Osteoblast (primary cell): ENCODE measurements at places on chromosomes 6 and 20. TPM values are rescaled to one million over a fixed set of nuclear protein-coding genes. Genes with fewer than 3 reads are reported as not detected.

Gene TFAP2D
- not detected in 2 replicates for total RNA-seq

- H3K27ac ChIP-seq = no peak overlapping the region
- no peak for DNase-seq
- peaks cover 3% of the 10 kb centered on the region for H3K4me1 ChIP-seq
- no peak overlapping the region for H3K4me3 ChIP-seq
These were observed 91.1 kb downstream of the MTFR2 start for GRCh38 chr6:136158971-136159370.

DNA sequence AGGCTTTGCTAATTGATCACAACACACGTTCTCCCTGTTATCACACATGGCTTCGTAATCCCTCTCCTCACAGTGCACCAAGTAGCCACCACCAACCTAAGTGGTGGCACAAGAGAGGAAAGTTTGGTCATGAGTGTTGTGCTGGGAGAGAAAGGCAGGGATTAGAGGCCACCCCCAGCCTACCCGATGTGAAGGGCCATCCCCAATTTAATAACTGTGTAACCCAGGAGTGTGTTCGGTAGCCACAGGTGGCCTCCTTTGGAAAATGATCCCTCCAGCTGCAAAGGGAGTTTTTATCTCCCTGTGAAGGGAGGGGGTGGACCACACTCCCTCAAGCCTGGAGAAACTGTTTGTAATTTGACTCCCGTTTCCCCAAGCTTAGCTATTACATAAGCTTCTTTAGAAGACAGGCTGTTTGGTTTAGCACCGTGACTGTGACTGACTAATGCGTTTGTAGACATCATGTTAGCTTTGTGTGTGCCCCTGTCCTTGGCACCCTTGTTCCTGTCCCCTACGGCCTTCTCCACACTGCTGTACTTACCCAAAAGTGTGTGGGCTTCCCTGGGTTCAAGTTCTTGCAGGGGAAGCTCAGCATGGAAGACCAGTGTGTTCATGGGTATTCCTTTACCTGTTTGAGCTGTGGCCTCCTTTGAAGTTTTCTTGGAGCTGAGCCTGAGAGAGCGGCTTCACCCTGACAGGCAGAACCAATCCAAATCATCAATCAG is 20.6 kb downstream of the PPP1R16B start:
- no peak overlapping the region for H3K4me3 ChIP-seq
- H3K4me1 ChIP-seq = peaks cover 3% of the 10 kb centered on the region
- no peaks in the 10 kb centered on the region for H3K36me3 ChIP-seq
- H3K27ac ChIP-seq = no peak overlapping the region
- H3K27me3 ChIP-seq = peaks cover 22% of the 10 kb centered on the region

DNA sequence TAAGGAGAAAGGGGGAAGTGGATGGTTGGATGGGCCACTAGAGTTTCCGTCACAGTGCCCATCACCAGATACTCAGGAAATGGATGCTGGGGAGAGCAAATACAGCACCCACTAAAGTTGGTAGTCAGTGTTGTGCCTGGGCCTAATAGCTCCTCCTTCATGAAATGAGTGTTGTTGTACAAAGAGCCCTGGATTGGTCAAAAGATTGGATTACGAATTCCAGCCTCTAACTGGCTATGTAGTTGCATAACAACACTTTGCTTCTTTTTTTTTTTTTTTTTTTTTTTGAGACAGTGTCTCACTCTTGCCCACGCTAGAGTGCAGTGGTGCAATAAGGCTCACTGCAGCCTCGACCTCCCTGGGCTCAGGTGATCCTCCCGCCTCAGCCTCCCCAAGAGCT is 27.4 kb downstream of the KCNG1 start:
- H3K36me3 ChIP-seq = no peaks in the 10 kb centered on the region
- H3K4me3 ChIP-seq = no peak overlapping the region
- H3K27ac ChIP-seq = no peak overlapping the region
- H3K4me1 ChIP-seq = peaks cover 7% of the 10 kb centered on the region
- no peak for DNase-seq

DNA sequence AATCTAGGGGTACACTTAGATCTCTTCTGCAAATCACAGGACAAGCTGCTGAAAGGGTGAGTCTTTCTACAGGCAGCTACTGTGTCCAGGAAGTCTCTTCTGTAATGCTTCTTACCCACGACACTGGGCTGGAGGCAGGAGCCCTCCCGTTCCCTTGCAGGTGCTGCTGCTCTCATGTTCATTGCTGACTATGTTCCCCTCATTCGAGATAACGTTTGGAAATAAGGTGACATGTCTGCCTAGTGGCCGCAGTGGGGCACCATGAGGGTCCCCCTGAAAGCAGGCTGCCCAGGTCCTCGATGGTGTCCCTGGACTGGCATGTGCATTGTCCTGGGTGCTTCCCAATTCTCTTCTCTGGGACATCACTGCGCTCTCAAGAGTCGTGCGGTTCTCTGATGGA is 74.7 kb downstream of the SYNJ2 start:
- H3K27ac ChIP-seq = peak overlapping the region; percentile 99
- H3K36me3 ChIP-seq = peaks cover 54% of the 10 kb centered on the region
- DNase-seq = no peak
- H3K4me1 ChIP-seq = peaks cover 45% of the 10 kb centered on the region
- no peak overlapping the region for H3K4me3 ChIP-seq

GRCh38 chr20:33684533-33685327 is 1.5 kb downstream of the E2F1 start:
- H3K27me3 ChIP-seq = no peaks in the 10 kb centered on the region
- H3K4me3 ChIP-seq = peak overlapping the region; percentile 66
- no peak for DNase-seq
- no peak overlapping the region for H3K27ac ChIP-seq

- H3K36me3 ChIP-seq = no peaks in the 10 kb centered on the region
- peaks cover 35% of the 10 kb centered on the region for H3K4me1 ChIP-seq
- peak overlapping the region; percentile 97 for H3K27ac ChIP-seq
- no peak overlapping the region for H3K4me3 ChIP-seq
- H3K27me3 ChIP-seq = no peaks in the 10 kb centered on the region
- peak; percentile 52 for DNase-seq
These were observed 68.8 kb downstream of the GJA1 start for GRCh38 chr6:121504227-121504626.

Gene SLC44A4
- not detected in 2 replicates for total RNA-seq

GRCh38 chr6:38039502-38039901 is 220.0 kb downstream of the ZFAND3 start:
- H3K36me3 ChIP-seq = no peaks in the 10 kb centered on the region
- no peak for DNase-seq
- H3K4me3 ChIP-seq = no peak overlapping the region
- H3K4me1 ChIP-seq = peaks cover 14% of the 10 kb centered on the region
- no peaks in the 10 kb centered on the region for H3K27me3 ChIP-seq

GRCh38 chr6:53662457-53662856 is 3.1 kb downstream of the KLHL31 start:
- DNase-seq = no peak
- H3K27ac ChIP-seq = no peak overlapping the region
- no peak overlapping the region for H3K4me3 ChIP-seq
- peaks cover 36% of the 10 kb centered on the region for H3K27me3 ChIP-seq
- no peaks in the 10 kb centered on the region for H3K36me3 ChIP-seq

DNA sequence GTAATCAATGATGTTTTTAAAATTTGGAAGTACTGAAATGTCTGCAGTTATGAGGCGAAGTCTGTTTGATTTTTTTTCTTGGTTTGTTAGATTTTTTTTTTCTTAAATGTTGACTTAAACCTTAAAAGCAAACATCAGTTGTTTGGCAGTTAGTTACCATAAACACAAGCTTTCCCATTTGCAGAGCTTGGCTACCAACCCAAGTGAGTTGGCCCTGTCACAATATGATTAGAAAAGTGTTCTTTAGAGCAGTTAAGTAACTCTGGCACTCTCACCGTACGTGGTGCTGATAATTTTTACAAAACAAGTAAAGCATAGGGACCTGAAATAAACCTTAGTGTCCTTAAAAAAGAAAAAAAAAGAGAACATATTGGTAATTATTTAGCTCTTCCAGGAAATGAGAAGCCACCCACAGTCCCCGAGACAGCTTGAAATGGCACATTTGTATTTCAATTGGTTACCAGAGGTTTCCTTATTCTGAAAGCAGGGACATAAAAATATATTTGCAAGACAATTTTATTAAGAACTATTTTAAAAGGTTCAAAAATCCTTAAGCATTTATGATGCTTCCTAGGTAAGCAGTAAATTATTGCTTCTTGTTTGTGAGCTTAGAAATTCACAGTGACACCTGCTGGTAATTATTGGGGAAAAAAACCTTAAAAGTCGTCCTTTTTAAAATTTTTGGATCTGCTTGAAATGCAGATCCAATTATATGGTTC is 3.9 kb downstream of the HEY2 start:
- DNase-seq = no peak
- H3K27me3 ChIP-seq = peaks cover 77% of the 10 kb centered on the region
- no peak overlapping the region for H3K4me3 ChIP-seq
- peaks cover 8% of the 10 kb centered on the region for H3K4me1 ChIP-seq
